ENCODE measurements at places on chromosomes 1 and 21. TPM values are rescaled to one million over a fixed set of nuclear protein-coding genes. Genes with fewer than 3 reads are reported as not detected.

MANEAL gene
- total RNA-seq = 4.7 TPM

DMRTA2 gene
- total RNA-seq = not detected

ADAM30 gene
- total RNA-seq = not detected

LMOD1 gene
- total RNA-seq = not detected

LAD1 gene
- total RNA-seq = 0.49 TPM

SMIM11 gene
- 27.9 TPM for total RNA-seq

GSTM5 gene
- not detected for total RNA-seq

LORICRIN gene
- total RNA-seq = not detected

DYNLT4 gene
- total RNA-seq = not detected

KCNJ9 gene
- total RNA-seq = not detected

CHI3L1 gene
- not detected for total RNA-seq

CFHR3 gene
- not detected for total RNA-seq

TIAM1 gene
- 103 TPM for total RNA-seq

AGT gene
- total RNA-seq = 0.79 TPM

RAB25 gene
- 0.79 TPM for total RNA-seq

- no peak for DNase-seq
Measured at GRCh38 chr1:1165485-1165884, 8.2 kb upstream of the TTLL10 start.

GRCh38 chr1:43893006-43893405, 40.6 kb upstream of the ARTN start:
- DNase-seq = no peak

DNA sequence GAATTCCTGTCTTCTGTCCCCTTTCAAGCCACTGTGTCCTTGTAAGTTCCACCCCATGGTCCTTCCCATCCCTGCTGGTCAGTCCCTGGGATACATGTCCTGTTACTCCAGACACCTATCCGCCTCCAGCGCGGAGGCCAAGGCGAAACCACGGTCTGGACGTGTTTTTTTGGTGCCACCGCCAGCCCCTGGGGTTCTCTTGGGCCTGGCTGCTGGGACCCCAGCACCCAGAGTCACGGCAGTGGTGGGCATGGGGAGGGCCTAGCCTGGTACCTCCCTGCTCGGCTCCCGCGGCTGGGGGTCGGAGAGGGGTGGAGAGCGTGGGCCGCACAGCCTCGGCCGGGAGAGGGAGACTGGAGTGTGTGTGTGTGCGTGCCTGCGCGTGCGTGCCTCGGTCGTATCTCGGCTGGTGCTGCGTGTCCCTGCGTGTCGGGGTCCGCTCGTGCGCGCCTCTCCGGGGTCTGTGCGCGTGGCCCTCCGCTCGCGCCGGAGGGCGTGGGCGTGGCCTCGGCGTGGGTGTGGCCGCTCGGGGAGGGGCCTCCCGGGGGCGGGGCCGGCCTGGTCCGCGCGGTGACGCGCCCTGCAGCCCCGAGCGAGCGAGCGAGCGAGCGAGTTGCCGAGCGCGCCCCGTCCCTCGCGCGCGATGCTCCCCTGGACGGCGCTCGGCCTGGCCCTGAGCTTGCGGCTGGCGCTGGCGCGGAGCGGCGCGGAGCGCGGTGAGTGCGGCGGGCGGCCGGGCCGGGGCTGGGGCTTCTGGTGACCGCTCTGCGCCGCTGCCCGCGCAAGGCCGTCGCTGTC, at the start of gene VWA1:
Gene VWA1, plus strand, starts transcription at position 585 of the 798 bp plus-strand sequence. Its CDS starts 59 bp downstream, at position 644.
- DNase-seq = peak; percentile 61

- DNase-seq = no peak
Measured at GRCh38 chr1:201456499-201457309, 12.3 kb downstream of the PHLDA3 start.

GRCh38 chr21:37159053-37159776, 86.2 kb downstream of the TTC3 start:
- no peak for DNase-seq

GRCh38 chr21:46227811-46228344, 696 bp downstream of the LSS start:
- DNase-seq = no peak

DNA sequence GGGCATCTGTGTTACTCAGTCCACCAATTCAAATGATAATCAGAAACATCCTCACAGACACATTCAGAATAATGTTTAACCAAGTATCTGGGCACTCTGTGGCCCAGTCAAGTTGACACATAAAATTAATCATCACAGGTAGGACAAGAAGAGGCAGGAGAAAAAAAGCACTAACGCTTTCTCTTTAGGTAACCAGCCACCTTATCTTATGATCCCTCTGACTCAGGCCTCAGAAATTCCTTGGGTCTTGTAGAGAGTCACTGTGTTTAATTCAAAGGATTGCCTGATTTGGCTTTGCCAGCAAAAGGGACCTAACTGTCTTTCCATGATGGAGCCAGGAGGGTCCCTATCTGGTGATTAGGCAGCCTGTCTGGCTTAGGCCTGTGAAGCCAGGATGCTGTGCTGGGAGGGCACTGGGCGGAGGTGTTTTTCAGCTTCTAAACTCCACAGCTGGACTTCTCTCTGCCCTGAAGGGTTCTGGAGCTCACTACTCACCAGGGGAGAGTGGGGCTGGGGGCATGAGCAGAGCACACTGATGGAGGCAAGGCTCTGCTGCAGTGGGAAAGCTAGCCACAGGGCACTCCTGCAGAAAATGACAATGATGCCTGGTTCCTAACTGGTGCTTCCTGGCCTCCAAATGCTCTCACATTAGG, 36.4 kb upstream of the STUM start:
- no peak for DNase-seq

GRCh38 chr1:187922255-187922654, 1093.5 kb downstream of the PLA2G4A start:
- no peak for DNase-seq

- no peak for DNase-seq
Measured at GRCh38 chr1:100862591-100862990, 32.1 kb downstream of the EXTL2 start.

- DNase-seq = no peak
Measured at GRCh38 chr1:98121646-98122045, 200.8 kb upstream of the DPYD start.

DNA sequence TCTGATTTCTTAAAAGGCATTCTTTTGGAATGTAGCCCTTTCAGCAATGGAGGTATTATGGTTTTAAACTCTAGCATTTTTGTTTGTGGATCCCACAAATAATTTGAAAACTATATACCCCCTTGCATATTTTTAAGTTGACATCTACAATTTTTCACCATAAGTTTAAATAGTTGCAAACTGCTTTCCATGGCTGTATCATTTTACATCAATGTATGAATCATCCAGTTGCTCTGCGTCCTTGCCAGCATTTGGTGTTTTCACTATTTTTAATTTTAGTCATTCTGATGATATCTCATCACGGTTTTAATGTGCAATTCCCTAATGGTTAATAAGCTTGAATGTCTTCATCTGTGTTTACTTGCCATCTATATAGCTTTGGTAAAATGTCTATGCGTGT, 20.7 kb downstream of the DIPK1A start:
- no peak for DNase-seq

GRCh38 chr1:209751627-209752231, 4.1 kb upstream of the TRAF3IP3 start:
- DNase-seq = no peak

DNA sequence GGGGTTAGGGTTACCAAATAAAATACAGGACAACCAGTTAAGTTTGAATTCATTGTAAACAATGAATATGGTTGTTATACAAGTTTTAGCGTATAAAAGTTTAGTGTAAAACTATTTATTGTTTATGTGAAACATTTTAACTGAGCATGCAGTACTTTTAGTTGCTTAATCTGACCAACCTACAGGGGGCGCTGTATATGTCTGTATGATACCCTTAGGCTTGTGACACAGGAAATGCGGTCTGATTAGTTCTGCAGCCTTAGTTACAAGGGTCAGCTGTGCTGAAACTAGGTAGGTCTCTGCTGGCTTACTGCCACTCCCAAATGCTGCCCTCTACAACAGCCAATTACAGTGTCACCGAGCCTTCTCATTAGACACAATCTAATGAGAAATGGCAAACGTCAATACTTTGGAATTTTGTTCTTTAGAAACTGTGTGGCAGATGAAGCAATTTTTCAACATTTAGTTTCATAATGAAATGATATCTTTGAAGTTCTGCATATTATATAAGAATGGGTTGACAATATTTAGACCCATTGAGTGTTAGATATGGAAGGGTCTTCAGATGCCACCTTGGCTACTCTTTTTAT, 56.2 kb downstream of the NTNG1 start:
- no peak for DNase-seq
